ENCODE measurements at places on chromosomes 1 and 21.
A peak's percentile ranks its signal among the peaks of the same experiment; 100 is the strongest.

GRCh38 chr1:239817801-239818200 lies 273.9 kb upstream of the FMN2 start:
- no peak for DNase-seq

DNA sequence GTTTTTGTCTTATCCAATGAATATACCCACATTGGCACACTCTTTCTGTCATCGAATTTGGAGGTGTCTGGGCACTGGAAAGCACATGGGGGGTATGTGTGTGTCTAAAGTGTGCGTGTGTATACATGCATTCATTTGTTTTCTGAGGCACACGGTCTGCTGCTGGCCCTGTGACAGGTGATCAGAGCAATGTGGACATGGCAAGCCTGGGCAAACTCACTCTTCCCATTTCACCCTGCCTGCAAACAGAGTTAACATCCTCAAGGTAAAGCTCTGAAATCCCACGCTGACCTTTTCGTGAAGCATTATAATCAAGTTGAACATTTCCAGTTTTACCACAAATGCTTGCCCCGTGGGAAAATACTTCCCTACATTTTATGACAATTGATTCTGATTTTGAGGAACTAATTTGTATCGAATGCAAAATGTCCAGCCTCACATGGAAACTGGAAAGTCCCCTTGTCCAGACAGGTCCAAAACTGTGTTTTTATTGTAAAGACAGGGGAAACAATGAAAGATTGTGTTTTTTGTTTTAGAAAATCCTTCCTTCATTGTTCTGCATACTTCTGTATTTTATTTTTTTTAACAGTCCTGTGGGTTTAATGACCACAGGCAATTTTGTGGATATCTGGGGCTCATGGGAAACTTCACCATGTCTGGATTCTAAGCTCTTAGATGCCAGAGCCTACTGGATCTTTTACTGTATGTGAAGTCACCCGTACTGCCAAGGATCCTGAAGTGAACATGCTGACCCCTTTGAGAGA lies 160.9 kb downstream of the PBX1 start:
- DNase-seq = no peak

DNA sequence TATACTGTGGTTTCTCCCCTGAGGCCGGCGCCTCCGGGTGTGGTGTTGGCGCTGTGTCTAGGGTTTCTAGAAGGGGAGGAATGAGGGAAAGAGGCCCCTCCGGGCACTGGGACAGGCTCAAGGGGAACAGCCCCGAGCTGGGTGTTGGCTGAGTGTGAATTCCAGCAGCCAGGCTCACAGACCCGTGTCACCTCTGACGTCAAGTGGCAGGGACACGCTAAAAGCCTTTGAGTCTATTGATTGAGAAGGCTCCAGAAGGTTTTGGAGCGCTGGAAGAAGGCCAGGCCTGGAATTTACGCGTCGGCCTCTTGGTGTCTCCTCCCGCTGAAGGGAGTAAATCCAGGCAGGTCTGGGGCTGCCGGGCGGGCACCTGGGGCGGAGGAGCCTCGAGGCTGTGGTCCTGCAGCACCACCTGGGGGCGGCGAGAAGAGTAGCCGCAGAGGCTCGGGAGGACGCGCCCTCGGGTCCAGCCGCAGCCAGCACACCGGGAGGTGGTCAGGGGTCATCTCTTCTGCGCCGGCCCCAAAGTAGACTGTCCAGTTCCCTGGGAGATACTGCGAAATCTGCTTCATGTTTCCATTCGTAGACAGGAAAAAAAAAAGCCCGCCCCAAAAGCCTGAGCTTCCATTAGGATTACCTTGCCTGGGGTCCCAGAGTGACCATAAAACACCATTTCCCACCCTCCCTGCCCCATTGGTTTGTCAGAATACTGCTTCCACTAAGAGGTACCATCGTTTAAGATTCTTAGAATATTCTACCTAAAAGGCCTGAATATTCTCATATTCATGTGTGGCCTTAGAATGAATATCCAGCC lies 61.7 kb downstream of the TLR5 start:
- DNase-seq = peak; percentile 89

GRCh38 chr1:223363057-223363855 lies 720 bp downstream of the SUSD4 start:
- DNase-seq = no peak

- no peak for DNase-seq
Measured at GRCh38 chr1:53547231-53547790, 88.1 kb downstream of the DMRTB1 start.

GRCh38 chr1:165143437-165144065 lies 213.0 kb downstream of the LMX1A start:
- DNase-seq = no peak

GRCh38 chr1:1306070-1306660 lies 1.6 kb downstream of the ACAP3 start:
- no peak for DNase-seq

- no peak for DNase-seq
Measured at GRCh38 chr21:28833182-28833581, 159.5 kb downstream of the LTN1 start.

GRCh38 chr1:36400825-36401601 lies 3.3 kb upstream of the LSM10 start:
- DNase-seq = peak; percentile 83

Measured in HS-5 (cell line).